ENCODE measurements at places on chromosomes 1 and 21.

- no peak for DNase-seq
These were observed 122.5 kb downstream of the ATG4C start for GRCh38 chr1:62906428-62906886.

GRCh38 chr1:204714194-204714860 lies 28.8 kb upstream of the LRRN2 start:
- DNase-seq: no peak

GRCh38 chr21:38669186-38669585 lies 136.5 kb upstream of the ETS2 start:
- no peak for DNase-seq

- DNase-seq: no peak
These were observed 26.6 kb downstream of the TNNT2 start for GRCh38 chr1:201350884-201351283.

DNA sequence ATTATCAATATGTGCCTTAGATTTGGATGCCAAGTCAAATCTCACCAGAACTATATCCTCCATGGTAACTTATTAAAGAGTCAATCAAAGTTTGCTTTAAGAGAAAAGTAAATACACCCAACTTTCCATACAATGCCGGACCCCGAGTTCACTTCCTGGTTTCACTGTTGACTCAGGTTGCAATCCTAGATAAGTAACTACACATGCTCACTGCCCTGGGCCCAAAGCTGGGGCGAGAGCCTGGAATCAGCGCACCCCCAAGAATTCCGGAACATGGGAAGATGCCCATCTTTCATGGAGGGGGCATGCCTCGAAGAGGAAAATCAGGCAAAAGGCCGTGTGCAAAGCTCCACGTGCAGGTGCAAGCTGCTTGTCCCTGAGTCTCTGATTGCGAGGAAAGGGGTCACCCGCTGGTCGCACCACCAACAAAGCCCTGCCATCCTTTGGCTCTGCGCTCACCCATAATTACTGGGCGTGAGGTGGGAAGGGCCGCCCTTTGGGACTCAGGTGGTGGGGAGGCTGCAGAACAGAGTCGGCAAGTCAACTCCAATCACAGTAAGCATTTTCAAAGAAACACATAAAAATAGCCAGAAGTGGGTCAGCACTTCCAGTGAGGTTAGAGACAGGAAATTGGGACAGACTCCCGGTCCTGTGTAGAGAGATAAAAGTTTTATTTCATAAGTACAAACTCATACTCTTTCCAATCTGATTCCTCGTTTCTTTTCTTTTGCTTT lies 167.7 kb downstream of the TOMM20 start:
- DNase-seq: no peak

- DNase-seq: no peak
These were observed 685 bp upstream of the VAMP4 start for GRCh38 chr1:171742577-171742922.

GRCh38 chr1:119975006-119975405 lies 78.7 kb upstream of the ADAM30 start:
- no peak for DNase-seq

DNA sequence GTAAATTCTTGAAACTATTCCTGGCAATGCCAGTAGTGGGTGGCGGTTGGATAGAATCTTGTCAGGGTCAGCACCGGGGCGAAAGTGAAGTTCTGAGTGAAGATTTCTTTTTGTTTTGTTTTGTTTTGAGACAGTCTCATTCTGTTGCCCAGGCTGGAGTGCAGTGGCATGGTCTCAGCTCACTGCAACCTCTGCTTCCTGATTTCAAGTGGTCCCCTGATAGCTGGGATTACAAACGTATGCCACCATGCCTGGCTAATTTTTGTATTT lies 33.3 kb downstream of the PCNT start:
- DNase-seq: no peak

DNA sequence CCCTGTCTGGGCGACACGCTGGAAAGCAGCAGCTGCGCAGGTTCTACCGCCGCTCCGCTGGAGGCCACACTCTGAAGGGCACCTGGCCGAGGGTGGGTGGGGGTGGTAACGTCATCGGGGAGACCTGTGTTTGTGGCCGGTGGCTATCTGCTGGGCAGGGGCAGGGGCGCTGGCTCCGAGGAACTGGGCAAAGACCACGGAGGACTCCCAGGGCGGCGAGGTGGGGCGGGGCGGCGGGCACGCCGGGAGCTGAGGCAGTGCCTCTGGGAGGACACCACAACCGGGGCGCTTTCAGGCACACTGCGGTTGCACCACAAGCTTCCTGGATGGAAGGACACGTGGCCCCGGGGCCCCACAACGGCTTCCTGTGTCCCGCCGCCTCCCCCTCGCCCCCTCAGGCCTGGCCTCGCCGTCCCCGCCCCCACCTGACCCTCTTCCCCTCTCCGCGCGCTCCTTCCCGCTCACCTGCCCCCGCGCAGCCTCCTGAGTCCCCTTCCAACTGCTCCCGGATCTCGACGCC lies 3.3 kb upstream of the DENND2D start:
- peak; percentile 60 for DNase-seq
